ENCODE measurements at places on chromosomes 5 and 9.

DNA sequence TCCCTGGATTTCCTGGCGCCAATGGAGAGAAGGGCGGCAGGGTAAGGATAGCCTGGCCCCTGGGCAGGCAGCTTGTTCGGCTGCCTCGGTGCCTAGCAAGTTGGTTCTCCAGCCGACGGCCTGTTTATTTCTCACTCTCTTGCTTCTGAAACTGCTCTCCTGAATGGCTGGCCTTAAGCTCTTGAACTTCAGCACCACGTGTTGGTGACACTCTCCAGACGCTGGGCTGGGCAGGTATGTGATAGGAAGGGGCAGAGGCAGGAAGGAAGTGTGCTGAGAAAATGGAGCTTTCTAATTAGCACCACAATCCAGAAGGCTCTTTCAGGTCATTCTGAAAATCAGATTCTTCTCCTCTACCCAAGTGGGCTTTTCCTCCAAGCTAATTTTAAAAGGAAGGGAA is 91.4 kb upstream of the FCN2 start:
- no peak for DNase-seq

GRCh38 chr9:589723-590122 is 251.8 kb upstream of the DMRT1 start:
- no peak for DNase-seq

DNA sequence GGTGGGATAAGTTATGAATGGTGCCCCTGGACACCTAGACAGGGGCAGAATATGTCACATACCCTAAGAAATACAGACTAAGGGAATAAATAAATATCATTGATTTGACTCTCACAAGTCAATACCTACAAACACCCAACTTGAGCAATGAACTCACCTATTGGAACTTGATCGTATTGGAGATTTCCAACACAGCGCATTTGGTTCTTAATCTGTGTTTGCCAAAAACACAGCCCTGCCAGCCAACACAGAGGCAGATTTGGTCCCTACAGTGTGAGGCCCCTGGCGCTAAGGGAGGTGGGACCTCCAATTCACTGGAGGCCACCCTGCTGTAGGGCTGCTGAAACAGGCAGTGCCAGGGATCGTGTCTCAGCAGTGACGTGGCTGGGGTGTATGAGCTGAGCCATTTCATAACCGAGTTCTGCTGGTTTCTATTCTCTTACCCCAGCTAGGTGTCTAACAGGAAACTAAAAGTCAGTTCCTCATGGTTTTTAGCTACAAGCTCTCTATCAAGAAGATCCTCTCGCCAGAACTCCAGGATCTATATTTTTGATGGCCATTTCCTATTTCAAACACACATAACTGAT is 84.5 kb downstream of the SLC1A1 start:
- no peak for DNase-seq

DNA sequence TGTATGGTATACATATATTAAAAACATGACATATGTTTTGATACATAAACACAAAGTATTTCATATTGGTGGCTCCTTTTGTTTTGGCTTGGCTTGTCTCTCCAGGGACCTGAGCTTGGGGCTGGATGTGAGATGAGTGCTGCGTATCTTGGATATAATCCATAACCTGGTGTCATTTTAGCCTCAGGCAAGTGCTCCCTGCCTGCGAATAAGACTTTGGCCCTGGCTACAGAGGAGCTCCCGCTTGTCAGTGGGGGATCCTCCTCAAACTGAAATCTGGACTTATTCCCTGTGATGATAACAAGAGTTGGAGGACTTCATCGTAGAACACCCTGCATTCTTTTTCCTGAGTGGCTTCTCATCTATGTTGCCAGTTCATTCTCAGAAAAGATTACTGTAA is 341.7 kb upstream of the CLINT1 start:
- DNase-seq, result no peak

- DNase-seq, result no peak
Observed at GRCh38 chr5:108720391-108720790, 27.3 kb upstream of the FER start.
